ENCODE measurements at places on chromosomes 7 and 10. TPM values are rescaled to one million over a fixed set of nuclear protein-coding genes. Genes with fewer than 3 reads are reported as not detected.

DNA sequence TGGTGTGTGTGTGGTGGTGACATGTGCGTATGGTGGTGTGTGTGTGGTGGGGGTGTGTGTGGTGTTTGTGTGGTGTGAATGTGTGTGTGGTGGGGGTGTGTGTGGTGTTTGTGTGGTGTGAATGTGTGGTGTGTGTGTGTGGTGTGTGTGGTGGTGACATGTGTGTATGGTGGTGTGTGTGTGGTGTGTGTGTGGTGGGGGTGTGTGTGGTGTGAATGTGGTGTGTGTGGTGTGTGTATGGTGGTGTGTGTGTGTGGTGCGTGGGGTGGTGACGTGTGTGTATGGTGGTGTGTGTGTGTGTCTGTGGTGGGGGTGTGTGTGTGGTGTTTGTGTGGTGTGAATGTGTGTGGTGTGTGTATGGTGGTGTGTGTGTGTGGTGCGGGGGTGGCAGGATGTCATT is 453.1 kb downstream of the DNAJB6 start:
- H3K27me3 ChIP-seq: no peaks in the 10 kb centered on the region
- no peak overlapping the region for H3K27ac ChIP-seq
- H3K36me3 ChIP-seq: no peaks in the 10 kb centered on the region
- DNase-seq: no peak
- H3K4me1 ChIP-seq: no peaks in the 10 kb centered on the region
- H3K4me3 ChIP-seq: no peak overlapping the region

- H3K27me3 ChIP-seq: no peaks in the 10 kb centered on the region
- no peak overlapping the region for H3K4me3 ChIP-seq
- no peaks in the 10 kb centered on the region for H3K4me1 ChIP-seq
- H3K36me3 ChIP-seq: no peaks in the 10 kb centered on the region
- no peak for DNase-seq
- H3K27ac ChIP-seq: no peak overlapping the region
Observed at GRCh38 chr10:93330824-93331223, 151.3 kb downstream of the MYOF start.

The FFAR4 gene
- total RNA-seq: 1.0 TPM

- H3K4me3 ChIP-seq: no peak overlapping the region
- H3K4me1 ChIP-seq: no peaks in the 10 kb centered on the region
- H3K36me3 ChIP-seq: no peaks in the 10 kb centered on the region
- no peak for DNase-seq
- H3K27ac ChIP-seq: no peak overlapping the region
Observed at GRCh38 chr7:13105209-13105608, 417.8 kb downstream of the ARL4A start.

The GTPBP4 gene
- 37.1 TPM for total RNA-seq

GRCh38 chr10:133481086-133481643 is 27.4 kb downstream of the SCART1 start:
- no peaks in the 10 kb centered on the region for H3K4me1 ChIP-seq
- no peak overlapping the region for H3K4me3 ChIP-seq
- no peak overlapping the region for H3K27ac ChIP-seq
- DNase-seq: no peak
- H3K36me3 ChIP-seq: no peaks in the 10 kb centered on the region

DNA sequence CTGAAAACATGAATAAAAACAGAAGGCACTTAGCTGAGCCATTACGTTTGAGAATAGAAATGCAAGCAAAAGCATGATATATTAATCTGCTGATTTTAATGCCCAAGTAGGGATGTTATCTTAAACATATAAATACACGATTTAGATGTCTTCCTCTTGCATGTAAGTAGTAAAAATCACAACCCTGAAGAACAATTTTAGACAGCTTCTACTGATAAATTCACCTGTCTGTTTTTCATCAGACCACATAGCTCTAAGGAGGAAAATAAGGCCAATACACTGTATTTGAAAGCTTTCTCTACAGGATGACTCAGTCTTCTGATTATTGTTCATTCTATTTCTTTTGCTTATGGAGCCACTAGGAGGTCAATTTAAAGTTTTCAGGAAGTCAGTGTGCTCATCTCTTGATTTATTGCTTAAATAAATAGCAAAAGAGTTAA is 210.9 kb upstream of the CHRM2 start:
- no peak overlapping the region for H3K27ac ChIP-seq
- H3K4me1 ChIP-seq: no peaks in the 10 kb centered on the region
- no peaks in the 10 kb centered on the region for H3K27me3 ChIP-seq
- no peak overlapping the region for H3K4me3 ChIP-seq
- no peaks in the 10 kb centered on the region for H3K36me3 ChIP-seq

The PKD2L1 gene
- not detected for total RNA-seq

DNA sequence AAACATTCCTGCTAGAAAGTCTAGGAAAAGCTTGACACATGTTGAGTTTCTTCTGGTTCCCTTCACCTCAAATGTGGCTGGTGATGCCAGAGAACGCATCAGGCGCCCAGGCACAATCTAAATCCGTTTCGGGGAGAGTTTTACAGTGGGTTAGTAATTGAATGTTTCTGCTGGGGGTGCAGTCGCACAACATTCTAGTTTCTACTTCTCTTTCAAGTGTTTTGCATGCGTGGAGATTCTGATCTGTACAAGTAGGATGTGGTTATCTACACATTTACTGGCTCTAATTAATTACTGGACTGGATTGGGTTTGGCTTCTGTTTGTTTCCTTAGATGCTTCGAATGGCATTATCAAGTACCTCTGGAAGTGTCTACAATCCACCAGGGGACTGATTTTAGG is 173.8 kb downstream of the TMEM26 start:
- H3K36me3 ChIP-seq: no peaks in the 10 kb centered on the region
- H3K27ac ChIP-seq: no peak overlapping the region
- no peak for DNase-seq
- H3K4me1 ChIP-seq: no peaks in the 10 kb centered on the region

DNA sequence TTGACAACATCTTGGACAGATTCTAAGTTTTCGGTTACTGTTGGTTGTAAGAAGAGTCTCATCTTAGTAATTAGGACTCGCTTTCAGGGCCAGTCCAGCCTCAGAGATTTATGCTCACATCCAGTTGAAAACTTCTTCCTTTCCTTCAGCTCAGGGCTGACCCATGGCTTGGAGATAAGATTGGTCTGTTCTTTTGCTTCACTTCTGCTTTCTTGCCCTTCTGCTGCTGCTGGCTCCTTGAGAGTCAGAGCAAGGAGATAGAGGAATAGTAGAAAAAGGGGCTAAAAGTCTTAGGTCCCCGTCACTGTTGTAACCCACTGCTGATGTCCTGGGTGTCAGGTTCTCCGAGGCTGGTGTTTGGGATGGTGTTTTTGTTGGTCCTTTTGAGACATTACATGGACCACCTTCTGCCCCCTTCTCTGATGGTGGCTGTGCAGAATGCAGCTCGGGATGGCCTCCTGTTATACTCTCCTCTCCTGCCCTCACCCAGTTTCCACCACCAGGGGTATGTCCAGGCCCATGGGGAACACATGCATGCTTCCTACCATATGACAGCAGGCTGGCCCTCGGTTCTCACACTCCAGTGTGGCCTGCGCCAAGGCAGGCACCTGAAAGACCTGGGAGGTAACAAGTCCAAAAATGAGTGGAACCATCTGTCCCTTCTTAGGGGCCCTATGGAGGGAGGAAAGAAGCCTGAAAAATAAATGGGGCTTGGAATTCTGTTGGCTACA is 67.8 kb upstream of the PCBD1 start:
- DNase-seq: peak; percentile 8
- H3K27me3 ChIP-seq: no peaks in the 10 kb centered on the region
- no peak overlapping the region for H3K4me3 ChIP-seq
- no peaks in the 10 kb centered on the region for H3K36me3 ChIP-seq

GRCh38 chr10:21950566-21950965 is 53.0 kb downstream of the DNAJC1 start:
- no peak for DNase-seq
- no peak overlapping the region for H3K4me3 ChIP-seq
- H3K36me3 ChIP-seq: no peaks in the 10 kb centered on the region

DNA sequence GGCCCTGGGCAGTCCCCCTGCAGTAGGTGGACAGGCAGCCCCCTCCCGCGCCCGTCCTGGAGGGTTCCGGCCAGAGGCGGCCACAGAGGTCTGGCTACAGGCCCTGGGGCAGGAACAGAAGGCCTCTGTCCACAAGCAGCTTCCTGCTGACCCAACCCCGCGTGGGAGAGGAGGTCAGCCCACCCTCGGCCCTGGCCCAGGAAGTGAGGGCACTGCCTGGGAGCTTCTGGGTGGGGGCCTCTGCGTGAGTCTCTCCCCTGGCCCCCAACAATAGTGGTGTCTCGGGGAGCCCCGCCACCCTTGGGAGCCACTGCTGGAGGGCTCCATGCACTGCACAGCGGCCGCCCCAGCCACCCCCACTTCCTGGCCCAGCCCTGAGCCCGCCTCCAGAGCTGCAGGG is 4.7 kb downstream of the MICALL2 start:
- H3K27ac ChIP-seq: peak overlapping the region; percentile 28
- H3K4me3 ChIP-seq: no peak overlapping the region
- H3K4me1 ChIP-seq: peaks cover 37% of the 10 kb centered on the region
- H3K36me3 ChIP-seq: no peaks in the 10 kb centered on the region
- no peak for DNase-seq

- H3K36me3 ChIP-seq: no peaks in the 10 kb centered on the region
- H3K4me3 ChIP-seq: no peak overlapping the region
- DNase-seq: no peak
- no peak overlapping the region for H3K27ac ChIP-seq
- no peaks in the 10 kb centered on the region for H3K27me3 ChIP-seq
- no peaks in the 10 kb centered on the region for H3K4me1 ChIP-seq
Observed at GRCh38 chr10:99467236-99467999, 37.0 kb upstream of the GOT1 start.

DNA sequence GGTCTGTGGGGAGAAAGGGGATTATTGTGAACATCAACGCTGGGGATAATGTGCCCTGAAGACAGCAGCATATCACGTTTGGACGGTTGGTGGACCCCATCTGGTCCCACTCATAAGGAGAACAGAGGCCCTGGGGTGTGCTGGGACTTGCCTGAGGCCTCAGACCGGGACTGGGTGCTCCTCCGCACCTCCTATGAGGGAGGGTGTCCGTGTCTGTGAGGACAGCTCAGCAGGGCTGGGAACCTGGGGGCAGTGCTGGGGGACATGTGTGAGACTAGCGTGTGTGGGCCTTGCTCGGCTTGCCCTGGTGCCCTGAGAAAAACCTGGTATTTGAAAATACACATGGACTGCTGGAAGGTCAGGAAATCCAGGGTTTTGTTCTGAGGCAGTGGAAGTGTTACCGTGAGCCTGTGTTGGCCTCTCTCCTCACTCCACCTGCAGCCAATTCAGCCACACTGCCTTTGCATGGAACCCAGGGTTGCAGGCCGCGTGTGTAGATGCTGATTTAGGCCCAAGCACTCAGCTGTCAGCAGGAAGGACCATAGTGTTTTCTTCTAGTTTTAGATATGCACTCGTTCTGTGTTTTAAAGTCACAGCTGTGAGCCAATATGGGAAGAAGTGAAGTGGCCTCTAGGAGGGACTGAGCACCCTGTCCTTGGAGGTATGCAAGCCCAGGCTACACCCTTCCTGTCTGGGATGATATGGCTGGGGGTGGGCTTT is 13.4 kb upstream of the SH2D4B start:
- no peak overlapping the region for H3K27ac ChIP-seq
- no peak for DNase-seq
- no peaks in the 10 kb centered on the region for H3K36me3 ChIP-seq
- H3K4me1 ChIP-seq: peaks cover 3% of the 10 kb centered on the region
- no peak overlapping the region for H3K4me3 ChIP-seq

DNA sequence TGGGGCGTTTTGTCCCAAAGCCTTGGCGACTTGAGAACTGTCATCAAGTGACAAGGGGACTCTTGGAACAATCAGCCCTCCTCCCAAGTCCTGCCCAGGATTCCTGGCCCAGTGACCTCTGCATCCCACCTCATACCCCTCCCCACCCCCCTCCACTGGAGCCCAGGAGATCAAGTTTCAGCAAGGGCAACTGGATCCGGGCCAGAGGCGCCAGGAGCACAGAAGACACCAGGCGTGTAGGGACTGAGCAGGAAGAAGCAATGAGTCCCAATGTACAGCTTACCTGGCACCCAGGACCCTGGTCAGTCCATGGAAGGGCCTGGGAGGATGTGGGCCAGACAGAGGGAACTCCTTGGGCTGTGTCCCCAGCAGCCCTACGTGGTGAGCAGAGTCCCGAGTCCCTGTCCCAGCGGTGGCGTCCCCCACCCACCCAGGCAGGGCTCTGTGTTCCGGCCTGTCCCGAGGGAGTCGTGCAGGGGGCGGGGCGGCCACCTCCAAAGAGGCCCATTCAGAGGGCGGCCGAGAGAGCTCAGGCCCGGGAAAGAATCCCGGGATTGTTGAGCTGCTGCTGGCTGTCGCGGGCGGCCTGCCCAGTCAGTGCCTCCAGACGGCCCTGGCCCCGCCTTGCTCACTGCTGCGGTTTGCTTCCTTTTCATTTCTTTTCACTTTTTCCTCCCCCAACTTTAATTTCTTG is 254.1 kb downstream of the TNS3 start:
- H3K4me1 ChIP-seq: no peaks in the 10 kb centered on the region
- no peak overlapping the region for H3K4me3 ChIP-seq
- H3K27ac ChIP-seq: peak overlapping the region; percentile 88
- H3K36me3 ChIP-seq: no peaks in the 10 kb centered on the region

GRCh38 chr10:68053553-68053952 is 21.5 kb downstream of the HERC4 start:
- H3K4me3 ChIP-seq: no peak overlapping the region
- no peaks in the 10 kb centered on the region for H3K27me3 ChIP-seq
- H3K4me1 ChIP-seq: no peaks in the 10 kb centered on the region
- H3K27ac ChIP-seq: no peak overlapping the region

GRCh38 chr10:109183366-109183765 is 739.9 kb downstream of the XPNPEP1 start:
- H3K27me3 ChIP-seq: no peaks in the 10 kb centered on the region
- H3K27ac ChIP-seq: no peak overlapping the region
- no peaks in the 10 kb centered on the region for H3K4me1 ChIP-seq
- H3K36me3 ChIP-seq: no peaks in the 10 kb centered on the region
- DNase-seq: no peak

The SYT15 gene
- 12.7 TPM for total RNA-seq

All from kidney (tissue), 22 donors.